Neural crest cell (in vitro differentiated cells): ENCODE measurements at places on chromosomes 6 and 20.

DNA sequence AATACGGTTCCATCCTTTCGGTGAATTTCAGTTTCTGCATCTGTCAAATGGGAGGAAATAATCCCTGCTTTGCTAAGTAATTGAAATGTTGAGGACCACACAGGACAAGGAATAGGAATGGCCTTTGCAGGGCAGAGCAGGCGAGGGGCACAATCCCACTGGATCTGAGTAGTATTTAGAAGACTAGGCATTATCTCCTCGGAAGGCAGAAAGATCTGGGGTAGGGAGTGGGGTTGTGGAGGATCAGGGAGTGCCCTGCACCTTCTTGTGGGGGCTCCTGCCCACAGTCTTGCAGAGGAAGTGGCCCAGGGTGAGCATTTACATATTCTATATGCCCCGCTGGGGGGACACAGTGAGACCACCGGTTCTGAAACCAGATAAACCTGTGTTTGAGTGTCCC, 87.1 kb upstream of the SIRPA start:
- DNase-seq, result no peak

DNA sequence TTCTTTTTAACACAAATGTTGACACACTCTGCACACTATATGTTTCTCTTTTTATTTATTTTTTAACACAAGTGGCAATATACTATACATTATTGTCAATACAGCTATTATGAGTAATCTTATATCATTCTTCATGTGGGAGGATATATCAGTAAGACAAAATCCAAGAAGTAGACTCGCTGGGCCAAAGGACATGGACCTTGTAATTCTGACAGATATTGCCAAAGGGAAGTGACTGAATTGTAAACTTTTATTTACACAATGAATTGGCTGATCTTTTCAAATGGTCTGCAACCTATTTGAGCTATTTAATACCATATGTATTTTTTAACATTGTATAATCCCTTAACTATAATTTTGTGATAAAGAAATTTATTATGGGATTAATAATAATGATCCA, 56.0 kb downstream of the CCDC170 start:
- DNase-seq, result no peak

- DNase-seq, result peak; percentile 53
These were observed 4.8 kb upstream of the SOX4 start for GRCh38 chr6:21588481-21589351.

DNA sequence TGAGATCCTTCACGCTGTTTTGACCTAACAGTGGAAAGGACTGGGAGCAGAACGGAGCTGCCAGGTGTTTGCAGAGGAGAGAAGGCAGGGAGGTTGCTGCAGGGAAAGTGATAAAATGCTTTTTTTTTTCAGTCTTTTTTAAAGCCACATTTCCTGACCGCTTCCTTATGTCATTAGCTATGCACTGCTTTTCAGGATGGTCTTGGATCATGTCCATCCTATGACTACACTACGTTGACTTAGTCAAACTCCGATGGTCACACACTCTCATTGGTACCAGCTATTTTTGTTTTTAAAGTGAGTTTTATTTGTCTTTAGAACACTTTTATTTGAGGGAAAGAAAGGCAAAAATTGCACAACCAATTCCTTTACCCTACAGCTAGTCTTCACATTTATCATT, 89.2 kb upstream of the EXOC2 start:
- DNase-seq, result no peak

DNA sequence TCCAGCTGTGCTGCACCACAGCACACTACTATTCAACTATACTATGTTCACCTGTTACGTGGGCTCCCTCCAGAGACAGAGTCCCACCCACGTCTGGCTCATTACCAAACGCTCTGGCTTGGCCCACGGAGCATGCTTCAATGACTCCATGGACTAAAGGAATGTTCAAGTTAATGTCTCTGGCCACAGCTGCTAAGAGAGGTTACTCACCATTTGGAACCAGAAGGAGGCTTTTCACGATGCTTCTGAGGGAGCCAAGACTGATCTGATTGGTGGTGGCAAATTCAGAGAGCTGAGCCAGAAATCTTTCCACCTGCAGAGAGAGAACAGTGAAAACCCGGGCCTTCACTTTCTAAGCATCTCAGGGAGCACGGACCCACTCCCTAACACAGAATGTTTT, 15.6 kb downstream of the COMMD7 start:
- no peak for DNase-seq

DNA sequence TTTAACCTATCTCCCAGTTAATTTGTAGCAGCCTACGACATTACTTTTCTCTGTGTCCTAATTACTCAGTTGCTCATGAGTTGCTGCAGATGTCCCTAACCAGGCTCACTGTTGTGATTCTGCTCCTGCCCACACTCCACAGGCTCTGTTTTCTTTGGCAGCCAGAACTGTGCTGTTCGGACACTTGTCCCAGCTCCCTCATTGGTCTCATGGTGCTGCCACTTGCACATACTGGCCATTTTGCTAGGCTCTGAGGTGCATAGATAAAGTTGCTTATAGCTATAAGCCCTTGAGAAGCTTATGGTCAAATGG, 55.0 kb downstream of the NOX3 start:
- DNase-seq, result no peak

DNA sequence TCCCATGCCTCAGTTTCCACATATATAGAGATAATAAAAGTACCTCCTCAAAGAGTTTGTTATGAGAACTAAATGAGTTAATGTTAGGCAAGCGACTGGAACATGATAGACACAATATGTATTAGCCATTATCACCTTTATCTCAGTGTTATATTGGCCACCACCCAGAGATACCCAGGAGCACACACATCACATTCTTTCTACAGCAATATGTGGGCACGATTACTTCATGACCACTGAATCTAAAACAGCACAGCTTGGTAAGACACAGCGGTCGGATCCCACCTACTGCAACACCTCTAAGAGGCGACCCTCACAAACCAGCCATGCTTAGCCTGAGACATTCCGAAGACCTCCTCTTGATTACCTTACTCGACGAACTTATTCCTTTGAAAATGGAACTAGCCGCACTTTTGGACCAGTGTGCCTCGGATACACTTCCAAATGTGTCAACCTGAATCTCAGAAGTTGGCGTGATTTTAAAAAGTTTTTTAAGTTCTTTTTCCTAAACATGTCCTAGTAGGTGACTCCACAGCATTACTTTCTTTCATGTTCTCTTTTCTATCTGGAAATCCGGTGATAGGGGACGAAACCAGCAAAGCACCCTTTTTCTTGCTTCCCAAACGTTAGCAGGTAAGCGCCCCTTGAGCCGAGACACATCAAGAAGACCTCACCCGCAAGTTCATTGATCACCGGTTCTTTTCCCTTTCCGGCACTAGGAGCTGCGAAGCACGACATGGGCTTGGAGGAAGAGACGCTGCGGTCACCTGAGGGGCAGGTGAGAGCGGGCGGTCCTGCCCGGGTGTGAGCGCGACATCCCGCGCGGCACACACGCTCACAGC, 923 bp downstream of the GMDS start:
- DNase-seq, result no peak

DNA sequence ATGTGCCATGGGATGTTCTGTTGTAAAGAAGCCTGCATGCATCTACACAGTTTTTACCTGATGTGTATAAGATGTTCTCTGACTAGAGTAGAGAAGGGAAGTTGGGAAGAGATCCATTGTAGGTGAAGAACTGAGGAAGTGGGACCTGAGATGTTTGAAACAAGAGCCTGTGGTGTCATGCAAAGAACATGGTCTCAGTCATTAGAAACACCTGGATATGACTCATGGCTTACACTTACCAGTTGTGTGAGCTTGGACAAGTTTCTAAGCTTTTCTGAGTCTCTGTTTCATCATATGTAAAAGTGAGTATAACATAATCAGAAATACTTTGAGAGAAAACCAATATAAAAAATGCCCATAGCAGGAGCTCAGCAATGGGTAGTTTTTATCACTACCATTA, 51.9 kb upstream of the SEC63 start:
- DNase-seq, result no peak

GRCh38 chr20:21151791-21152190, 25.9 kb downstream of the KIZ start:
- no peak for DNase-seq

DNA sequence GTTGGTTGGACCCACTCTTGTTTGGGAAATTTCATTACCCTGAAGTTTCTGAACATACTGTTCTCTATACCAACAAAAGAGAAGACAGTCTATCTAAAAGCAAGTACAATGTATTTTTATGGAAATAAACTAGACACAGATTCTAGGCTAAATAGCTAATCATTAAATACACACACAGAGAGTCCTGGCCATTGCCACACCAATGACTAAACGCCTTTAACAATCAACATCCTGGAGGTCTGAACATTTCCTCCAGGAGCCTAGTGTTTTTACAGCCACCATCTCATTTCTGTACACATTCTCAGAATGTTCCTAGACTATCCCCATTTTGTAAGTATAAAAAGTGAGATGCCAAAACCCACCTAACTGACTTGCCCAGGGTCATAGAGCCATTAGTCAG, 141.6 kb upstream of the RREB1 start:
- no peak for DNase-seq

- DNase-seq, result no peak
These were observed 256.4 kb upstream of the MARCKS start for GRCh38 chr6:113600551-113601339.

- DNase-seq, result peak; percentile 74
These were observed 4.3 kb downstream of the GABBR1 start for GRCh38 chr6:29628419-29629281.

DNA sequence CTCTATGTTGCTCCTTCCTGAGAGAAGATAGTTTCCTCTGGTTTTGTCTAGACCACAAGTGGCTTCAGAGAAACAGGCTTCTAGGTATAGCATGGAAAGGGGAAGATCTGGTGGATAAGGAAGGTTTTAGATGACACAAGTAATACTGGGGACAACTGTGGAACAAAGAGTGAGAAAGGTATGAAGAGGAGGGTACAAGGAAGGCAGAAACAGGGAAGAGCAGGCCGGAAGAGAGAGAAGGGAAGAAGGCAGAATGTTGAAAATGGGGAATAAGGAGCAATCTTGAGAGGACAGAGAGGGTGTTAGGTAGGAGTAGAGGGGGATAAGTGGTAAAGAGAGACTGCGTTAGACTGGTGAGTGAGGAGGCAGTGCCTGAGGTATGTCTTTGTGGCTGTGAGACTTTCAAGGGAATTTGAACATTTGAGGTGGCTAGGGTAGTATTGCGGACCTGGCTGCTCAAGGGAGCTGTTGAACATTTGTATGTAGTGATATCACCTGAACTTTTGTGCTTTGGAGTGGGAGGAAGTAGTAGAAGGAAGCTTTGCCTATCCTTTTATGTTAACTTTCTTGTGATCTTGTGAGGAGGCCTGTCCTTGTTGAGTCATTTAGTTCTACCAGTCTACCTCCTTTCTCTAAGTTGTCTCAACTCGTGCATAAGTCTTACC, 69.5 kb downstream of the FOXO3 start:
- no peak for DNase-seq

- no peak for DNase-seq
These were observed 375.8 kb downstream of the QKI start for GRCh38 chr6:163790266-163790840.

- DNase-seq, result no peak
These were observed 37.0 kb downstream of the DLL1 start for GRCh38 chr6:170253910-170254269.

GRCh38 chr20:37463726-37464494, 57.1 kb upstream of the NNAT start:
- no peak for DNase-seq

DNA sequence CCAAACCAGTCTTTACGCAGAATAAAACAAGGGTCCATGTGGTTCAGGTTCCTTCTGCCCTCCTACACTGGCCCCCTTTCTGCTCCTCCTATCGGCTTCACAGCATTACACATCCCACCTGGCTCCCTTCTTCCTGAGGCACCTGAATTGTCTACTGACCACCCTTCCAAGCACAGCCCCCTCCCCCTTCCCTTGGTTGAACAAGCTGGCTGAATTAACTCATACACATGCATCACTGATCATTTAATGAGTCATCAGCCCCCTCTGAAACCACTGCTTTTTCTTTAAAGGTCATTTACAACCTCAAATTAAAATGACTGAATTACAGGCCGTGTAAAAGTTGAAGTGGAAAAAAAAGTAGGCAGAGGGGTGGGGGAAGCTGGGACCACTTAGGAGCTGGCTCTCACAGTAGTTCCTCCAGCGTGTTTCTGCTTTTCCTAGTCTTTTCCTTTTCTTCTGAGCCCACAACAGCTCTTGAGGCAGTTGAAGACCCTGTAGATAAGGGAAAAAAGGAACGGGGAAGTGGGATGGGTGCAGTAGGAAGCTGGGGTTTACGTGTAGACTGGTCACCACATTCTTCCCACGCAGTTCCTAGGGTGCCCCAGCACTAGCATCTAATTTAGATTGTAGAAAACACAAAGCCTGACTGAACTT, 67.6 kb downstream of the FYN start:
- DNase-seq, result no peak

- peak; percentile 97 for DNase-seq
These were observed 20.9 kb downstream of the DEF6 start for GRCh38 chr6:35318196-35319171.

DNA sequence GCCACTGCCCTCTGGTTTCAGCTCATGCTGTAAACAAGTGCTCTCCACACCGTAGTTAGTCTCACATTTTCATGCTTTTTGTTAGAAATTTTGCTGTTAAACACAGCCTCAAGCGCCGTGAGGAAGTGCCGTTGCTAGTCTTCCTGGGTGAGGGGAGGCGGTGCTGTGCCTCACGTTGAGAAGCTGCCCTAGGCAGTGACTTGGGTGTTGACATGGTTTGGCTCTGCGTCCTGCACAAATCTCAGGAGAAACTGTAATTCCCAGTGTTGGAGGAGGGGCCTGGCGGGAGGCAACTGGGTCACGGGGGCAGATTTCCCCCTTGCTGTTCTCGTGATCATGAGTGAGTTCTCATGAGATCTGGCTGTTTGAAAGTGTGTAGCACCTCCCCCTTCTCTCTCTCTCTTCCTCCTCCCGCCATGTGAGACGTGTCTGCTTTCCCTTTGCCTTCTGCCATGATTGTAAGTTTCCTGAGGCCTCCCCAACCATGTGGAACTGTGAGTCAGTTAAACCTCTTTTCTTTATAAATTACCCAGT, 95.8 kb downstream of the ERMARD start:
- DNase-seq, result no peak

GRCh38 chr20:5031206-5031557, 29.9 kb upstream of the SLC23A2 start:
- no peak for DNase-seq

DNA sequence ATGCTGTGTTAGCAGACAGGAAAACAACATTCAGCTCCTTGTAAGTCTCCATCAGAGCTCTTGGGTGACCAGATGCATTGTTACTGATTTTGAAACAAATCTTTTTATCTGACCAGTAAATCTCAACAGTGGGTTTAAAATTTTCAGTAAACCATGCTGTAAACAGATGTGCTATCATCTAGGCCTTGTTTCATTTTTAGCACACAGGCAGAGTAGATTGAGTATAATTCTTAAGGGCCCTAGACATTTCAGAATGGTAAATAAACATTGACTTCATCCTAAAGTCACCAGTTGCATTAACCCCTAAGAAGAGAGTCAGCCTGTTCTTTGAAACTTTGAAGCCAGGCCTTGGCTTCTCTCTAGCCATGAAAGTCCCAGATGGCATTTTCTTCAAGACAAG, 237.2 kb upstream of the BMP2 start:
- no peak for DNase-seq
